Stimulated activated CD4-positive, alpha-beta T cell treated with anti-CD3 and anti-CD28 coated beads, Interleukin-1b, Interleukin-23, amount 100 ng/mL, for 1 hour (primary cell): ENCODE measurements at places on chromosomes 5 and 9.

- no peak for DNase-seq
Measured at GRCh38 chr5:139926797-139927503, 116.1 kb downstream of the NRG2 start.

- DNase-seq, result no peak
Measured at GRCh38 chr5:65125591-65126541, 355.9 kb downstream of the ADAMTS6 start.

GRCh38 chr5:75053304-75054133 is 1.2 kb upstream of the GCNT4 start:
- no peak for DNase-seq

GRCh38 chr9:136673975-136674785 is 11.5 kb downstream of the EGFL7 start:
- no peak for DNase-seq

GRCh38 chr9:137540536-137540935 is 9.7 kb downstream of the PNPLA7 start:
- no peak for DNase-seq
